Activated CD8-positive, alpha-beta T cell treated with anti-CD3 and anti-CD28 coated beads, Interleukin-2, amount 10 ng/mL, durations not matched to agents 7 days and 5 days (primary cell): ENCODE measurements at places on chromosomes 6 and 20. TPM values are rescaled to one million over a fixed set of nuclear protein-coding genes. Genes with fewer than 3 reads are reported as not detected.

GRCh38 chr6:20417819-20418218 lies 16.1 kb downstream of the E2F3 start:
- DNase-seq: no peak

- DNase-seq: no peak
These were observed 56.0 kb upstream of the TMEM181 start for GRCh38 chr6:158503846-158504245.

- DNase-seq: no peak
These were observed 100.0 kb upstream of the MAN1A1 start for GRCh38 chr6:119449331-119450156.

MUCL3 gene
- total RNA-seq: not detected

DNA sequence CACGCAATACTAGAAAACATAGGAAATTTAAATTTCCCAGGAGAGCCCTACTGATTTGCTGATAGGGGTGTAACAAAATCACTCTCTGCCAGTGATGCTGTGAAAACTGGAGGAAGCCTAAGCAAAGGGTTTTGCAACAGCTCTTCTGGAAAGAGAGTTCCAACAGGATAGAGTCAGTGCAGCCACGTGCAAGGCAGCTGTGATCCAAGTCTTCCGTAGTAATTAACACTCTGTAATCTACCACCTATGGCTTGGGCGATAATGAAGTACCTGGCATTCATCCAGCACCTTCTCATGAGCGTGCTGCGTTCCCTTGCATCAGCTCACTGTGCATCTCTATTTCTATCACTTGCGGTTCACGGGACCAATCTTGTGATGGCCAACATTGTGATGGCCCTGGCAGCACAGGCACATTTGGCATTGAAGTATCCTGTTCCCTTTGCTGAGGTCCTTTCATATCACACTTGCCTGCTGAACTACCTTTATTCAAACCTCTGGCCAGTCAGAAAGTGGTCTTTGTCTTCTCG lies 48.2 kb downstream of the IRF4 start:
- DNase-seq: no peak

DNA sequence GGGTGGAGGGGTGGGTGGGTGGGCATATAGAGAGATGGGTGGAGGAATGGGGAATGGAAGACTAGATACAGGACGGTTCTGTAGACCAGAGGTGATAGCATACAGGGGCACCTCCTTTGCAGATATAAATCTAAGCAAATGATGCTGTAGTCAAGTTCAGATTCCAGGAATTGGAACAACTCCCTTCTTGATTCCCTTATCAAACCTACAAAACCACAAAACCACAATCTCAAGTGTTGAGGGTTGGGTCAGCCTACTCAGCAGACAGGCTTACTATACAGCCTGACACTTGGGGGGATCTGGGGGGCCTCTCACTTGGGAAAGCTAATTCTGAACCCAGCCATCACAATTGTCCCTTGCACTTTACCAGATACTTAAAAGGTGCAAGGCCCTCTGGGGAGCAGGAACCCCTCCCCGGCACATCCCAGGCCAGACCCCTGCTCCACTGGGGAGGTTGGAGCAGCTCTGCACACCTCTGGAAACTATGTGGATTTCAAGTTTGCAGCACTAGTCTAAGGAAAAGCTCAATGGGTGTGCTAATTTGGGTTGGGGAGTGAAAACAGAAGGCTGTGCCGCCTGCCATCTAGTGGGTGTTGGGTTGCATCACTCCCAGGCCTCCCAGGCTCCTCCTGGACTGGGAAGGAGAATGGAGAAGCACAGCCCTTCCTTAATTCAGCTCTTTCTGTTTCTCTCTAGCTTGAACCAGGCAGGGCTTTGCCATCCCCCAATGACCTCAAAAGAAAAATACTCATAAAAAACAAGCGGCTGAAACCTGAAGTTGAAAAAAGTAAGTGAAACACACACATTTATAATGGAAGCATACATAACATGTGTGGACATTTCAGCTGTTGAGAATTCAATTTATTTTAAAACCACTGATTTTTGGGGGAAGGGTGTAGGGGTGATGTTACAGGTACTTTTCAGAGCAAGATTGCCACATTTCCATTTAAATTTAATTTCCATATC lies 121.2 kb upstream of the LAMP5 start:
- no peak for DNase-seq

GRCh38 chr6:159121486-159121885 lies 47.7 kb upstream of the FNDC1 start:
- DNase-seq: no peak

ZNF165 gene
- 0.97 TPM for total RNA-seq

DNA sequence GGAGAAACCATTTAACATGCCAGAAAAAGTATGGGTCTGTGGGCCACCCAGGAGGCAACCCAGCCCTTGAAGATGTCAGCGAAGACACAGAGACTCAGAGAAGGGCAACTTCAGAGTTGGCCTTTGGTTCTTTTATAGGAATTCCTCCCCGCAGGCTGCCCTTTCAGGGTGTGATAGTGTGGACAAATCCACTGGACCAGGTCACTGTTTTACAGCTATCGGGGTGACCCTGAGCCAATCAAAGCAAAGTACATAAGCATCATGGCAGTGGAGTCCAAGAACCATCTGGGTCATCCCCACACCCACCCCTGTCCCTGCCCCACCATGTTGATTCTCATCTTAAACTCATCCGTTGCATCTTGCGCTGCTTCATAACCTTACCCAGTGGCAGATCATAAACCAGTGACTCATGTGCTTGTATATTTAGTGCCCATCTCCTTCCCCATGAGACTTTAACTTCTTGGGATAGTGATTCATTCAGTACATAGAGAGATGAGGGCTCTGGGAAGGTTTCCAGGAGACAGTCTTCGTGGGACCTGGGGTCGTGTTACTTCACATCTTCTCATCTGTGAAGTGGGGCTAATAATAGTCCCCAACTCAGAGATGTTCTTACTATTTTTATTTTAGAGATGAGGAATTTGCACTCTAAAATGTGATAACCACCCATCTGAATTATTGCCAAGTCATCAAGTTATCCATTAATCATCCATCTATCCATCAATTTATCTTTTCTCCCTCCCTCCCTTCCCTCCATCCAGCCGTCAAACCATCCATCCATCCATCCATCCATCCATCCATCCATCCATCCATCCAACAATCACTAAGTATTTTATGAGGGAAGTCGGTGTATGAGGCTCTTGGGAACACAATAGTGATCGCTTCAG lies 51.0 kb downstream of the EDN3 start:
- DNase-seq: no peak
